ENCODE measurements at places on chromosomes 11 and 22.

DNA sequence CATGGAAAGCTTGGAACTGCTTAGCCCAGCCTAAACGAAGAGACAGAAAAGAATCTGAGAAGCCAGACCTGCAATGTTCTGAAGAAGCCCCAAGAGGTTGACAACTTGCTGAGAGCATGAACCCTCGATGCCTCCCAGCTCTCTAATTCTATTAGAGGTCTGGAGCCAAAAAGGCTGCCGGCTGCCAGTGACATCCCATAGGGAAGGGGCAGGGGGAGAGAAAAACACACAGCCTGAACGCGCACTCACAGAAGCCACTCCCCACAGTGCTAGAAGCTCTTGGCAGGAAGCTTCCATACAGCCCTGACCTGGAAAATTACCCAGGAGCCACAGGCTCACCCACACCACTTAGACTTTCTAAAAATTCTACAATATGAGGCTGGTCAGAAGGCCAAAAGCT, 18.3 kb downstream of the POLDIP3 start:
- DNase-seq, result no peak

DNA sequence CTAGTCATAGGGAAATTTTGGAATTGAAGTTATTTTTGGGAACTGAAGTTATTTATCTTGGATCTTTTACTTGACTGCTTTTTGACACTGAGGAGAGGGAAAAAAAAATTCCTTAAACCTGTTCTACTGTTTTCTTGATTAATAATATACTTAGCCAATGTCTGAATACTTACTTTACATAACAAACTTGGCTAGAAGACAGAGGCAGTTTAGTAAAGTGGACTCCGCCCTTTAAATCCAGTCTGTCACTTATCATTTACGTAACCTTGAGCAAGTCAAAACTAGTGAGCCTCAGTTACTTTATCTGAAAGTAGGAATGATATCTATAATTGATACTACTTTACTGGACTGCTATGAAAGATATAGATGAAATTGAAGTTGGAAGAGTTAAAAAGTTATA, 19.5 kb downstream of the CTSC start:
- no peak for DNase-seq

DNA sequence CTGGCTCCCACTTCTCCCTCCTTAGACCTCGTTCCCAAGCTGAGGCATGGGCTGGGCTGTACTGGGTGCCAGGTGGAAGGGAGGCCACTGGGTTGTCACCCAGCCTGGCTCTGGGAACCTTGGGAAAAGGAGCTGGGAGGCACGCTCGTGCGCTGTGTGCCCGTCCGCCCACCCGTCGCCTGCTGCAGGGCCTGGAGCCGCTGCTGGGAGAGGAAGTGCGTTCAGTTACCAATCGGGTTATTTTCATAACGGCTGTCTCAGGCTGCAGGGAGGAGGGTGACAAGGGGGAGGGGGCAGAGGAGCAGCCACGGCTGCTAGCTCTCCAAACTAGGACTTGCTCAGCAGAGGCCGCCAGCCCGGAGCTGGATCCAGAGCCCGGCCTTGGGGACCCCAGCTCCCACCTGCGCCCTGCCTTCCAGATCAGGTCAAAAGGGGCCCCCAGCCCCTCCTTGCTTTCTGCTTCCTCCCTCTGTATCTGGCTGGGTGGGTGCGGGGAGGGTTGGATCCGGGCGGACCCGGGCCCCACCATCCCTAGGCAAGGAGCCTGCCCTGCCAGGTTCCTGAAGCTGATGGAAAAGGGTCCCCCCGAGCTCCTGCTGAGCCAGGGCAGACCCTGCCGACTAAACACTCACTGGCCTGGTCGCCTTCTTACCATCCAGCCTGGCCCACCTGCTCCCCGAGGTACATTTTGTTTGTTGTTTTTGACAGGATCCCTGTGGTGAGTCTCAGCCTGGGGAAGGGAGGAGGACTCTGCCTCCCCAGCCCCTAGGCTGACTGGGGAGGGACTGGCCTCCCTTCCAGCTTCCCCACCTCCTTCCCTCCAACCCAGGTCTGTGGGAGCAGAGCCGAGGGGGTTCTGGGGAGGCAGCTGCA, 14.3 kb downstream of the DGKZ start:
- DNase-seq, result peak; percentile 82

DNA sequence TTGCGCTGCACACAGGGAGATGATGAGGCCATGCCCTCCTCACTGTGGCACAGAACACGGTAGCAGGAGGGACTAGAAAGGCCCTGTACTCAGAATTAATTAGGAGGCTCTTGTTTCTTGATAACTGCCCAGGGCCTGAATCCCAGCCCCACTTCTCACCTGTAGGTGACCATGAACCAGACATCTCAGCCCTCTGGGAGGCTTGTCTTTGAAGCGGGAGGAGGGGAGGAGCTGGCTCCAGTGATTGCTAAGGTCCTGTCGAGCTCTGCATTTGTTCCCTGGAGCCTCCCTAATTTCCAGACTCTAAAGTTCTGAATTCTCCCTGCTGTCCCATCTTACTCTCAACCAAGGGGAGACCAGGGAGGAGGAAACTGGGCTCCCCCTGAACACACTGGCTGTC, 19.8 kb upstream of the OAF start:
- no peak for DNase-seq

DNA sequence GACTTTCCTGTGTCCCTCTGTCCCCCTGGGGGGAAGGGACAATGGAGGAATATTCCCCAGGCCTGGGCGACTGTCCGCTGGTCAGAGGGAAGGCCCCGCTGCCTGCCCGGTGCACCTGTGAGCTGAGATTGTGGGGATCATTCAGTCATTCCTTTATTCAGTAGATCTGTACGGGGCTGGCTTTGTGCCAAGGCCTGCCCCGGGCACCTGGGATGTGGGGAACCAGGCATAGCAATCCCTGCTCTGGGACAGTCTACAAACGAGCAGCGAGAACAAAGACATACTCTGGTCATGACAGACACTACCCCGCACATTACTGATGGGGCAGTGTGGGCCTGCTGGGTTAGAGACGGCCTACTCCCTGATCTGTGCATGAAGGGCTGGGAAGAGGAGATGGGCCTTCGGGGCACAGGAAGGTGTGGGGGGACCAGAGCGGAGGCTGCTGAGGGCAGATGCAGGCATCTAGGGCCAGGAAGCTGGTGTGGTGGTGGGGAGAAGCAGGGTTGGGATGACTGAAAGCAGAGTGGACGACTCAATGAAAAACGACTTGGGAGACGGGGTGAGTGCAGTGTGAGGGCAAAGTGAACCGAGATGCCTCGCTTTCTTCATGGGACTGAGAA, 1.8 kb upstream of the MYO7A start:
- DNase-seq, result no peak

DNA sequence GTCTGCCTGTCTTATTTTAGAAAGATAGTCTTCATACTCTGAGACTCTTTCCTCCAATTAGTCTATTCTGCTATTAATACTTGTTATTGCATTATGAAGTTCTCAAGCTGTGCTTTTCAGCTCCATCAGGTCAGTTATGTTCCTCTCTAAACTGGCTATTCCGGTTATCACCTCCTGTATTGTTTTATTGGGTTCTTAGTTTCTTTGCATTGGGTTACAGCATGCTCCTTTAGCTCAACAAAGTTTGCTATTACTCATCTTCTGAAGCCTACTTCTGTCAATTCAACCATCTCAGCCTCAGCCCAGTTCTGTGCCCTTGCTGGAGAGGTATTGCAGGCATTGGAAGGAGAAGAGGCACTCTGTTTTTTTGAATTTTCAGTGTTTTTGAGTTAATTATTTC, 21.0 kb upstream of the OR5AK2 start:
- no peak for DNase-seq

DNA sequence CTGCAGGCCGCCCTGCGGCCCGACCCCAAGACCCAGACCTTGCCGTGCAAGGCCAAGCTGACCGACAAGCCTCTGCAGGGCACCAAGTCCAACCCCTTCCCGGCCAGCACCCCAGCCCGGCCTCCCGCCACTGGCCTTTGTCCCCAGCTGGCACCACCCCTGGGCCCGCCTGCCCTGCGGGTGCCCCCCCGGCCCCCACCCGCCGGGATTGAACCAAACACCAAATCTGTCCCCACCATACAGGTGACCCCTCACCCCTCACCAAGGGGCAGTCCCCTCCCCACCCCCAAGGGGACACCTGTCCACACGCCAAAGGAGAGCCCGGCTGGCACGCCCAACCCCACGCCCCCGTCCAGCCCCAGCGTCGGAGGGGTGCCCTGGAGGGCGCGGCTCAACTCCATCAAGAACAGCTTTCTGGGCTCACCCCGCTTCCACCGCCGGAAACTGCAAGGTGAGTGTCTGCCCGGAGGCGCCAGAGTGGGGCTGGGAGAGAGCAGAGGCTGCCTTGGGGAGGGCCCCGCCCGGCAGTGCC, 36.2 kb downstream of the MOB2 start:
- DNase-seq, result no peak

- DNase-seq, result no peak
Observed at GRCh38 chr11:33116535-33116934, 44.7 kb downstream of the CSTF3 start.

DNA sequence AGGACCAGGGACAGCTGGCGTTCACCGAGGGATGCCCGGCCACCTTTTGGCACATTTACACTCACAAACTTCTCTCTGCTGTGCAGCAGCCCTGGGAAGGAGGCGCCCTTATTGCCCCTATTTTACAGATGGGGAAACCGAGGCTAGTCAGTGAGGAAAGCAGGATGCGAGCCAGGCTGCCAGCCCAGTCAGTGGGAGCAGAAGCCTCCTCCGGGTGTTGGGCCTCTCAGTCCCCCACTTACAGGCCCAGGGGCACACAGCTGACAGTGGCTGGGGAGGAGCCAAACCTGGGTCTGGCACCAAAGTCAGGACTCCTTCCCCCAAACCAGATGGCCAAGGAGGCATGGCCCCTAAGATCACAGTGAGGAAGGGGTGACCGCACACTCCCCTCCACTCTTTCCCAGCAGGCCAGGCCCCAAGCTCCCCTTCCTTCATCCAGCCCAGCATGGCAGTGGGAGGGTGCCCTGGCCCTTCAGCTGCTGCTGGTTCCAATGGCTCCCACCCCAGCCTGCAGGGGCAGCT, 121.4 kb upstream of the ANO1 start:
- no peak for DNase-seq

DNA sequence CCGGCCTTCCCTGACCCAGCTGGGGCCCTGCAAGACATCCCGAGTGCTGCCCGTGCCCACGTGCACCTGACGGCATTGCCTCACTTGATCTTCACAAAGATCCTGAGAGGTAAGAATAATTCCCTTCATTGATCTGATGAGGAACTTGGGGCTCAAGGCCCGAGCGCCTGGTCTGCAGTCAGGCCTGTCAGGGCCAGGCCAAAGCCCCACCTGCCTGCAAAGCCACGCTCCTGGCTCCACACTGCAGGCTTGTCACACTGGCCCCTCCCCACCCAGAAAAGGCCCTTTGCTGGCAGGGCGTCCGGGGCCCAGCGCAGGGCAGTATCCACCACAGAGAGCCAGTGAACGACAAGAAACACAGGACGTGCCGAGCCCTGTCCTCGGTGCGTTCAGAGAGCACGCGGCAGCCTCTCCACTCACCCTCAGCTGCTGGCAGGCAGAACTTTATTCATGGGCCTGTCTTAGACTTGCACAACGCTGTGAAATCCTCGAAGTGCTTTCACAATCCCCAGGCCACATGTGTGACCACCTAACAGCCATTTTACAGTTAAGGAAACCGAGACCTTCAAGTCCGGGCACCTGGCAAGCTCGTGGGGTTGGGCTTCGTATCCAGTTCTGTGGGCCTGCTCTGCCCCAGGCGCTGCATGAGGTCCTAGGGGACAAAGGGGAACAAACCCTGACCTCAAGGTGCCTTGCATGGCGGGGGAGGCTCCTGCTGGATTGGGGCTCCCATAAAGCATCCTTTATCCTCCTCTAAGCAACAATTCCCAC, 14.8 kb downstream of the KIAA0930 start:
- DNase-seq, result no peak

DNA sequence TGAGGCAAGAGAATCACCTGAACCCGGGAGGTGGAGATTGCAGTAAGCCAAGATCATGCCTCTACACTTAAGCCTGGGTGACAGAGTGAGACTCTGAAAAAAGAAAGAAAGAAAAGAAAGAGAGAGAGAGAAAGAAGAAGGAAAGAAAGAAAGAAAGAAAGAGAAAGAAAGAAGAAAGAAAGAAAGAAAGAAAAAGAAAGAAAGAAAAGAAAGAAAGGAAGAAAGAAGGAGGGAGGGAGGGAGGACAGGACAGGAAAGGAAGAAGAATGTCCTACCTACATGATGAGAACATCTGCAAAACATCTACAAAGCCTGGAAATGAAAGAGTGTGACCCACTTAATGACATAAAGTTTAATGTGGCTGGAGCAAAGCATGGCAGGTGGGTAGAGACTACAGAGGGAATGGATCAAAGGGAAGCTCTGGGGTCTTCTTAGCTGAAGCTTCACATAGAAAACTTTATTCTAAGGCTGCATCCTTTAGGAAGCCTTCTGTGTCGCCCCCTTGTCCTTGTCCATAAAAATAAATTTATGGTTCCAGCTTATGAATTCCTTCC, 112.3 kb upstream of the ASPHD2 start:
- no peak for DNase-seq

DNA sequence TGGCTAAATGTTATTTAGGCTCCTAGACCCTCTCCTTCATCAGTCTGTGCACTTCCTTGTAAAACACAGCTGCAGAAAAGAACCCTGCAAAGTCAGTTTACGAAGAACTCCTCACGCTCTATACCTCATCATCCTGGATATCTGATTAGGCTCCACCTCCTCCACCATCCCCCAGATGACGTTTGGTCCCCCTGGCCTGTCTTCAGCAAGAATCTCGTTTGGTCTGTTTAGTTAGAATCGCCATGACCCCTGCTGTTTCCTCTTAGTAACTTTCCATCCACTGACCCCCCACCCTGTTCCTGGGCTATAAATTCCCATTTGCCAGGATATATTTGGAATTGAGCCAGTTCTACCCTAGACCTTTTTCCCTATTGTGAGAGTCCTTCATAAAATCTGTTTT, 214.1 kb downstream of the OPCML start:
- no peak for DNase-seq

GRCh38 chr22:30234786-30235470, 11.6 kb downstream of the LIF start:
- no peak for DNase-seq

GRCh38 chr22:21791635-21792625, 56.3 kb upstream of the YPEL1 start:
- DNase-seq, result no peak

DNA sequence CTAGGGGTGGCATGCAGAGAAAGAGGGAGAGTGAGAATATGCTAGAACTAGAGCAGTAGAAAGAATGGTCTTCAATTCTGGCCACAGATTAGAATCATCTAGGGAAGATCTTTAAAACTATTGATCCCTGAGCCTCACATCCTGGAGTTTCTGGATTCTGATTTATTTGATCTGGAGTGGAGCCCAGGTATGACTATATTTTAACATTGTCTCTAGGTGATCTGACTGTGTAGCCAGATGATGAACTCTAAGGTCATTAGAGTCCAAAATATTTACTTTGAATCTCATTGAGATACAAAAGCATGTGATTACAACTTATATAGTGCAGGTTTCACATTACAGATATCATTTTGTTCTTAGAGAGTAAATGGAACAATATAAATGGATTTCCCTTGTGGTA, 79.7 kb downstream of the FDX1 start:
- DNase-seq, result no peak

Measured in AG08396 (cell line).